Hepatic stellate cell (primary cell): ENCODE measurements at places on chromosomes 16 and 17.

DNA sequence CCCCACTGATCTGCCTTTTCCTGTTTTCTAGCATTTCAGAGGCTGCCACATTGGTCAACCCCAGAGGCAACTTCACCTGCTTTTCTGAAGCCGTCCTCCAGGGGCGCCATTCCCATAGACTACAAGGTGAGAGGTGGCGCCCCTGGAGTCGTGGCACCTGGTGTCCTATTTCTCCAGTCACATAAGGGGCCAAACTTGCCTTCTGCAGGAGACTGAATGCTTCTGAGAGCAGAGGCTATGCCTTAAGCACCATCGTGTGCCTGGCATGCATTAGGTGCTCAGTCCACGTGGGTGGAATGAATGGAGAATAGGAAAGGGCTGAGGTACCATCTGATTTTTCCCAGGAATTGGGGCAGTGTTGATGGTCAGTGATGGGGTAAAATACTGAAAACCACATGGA is 164.8 kb downstream of the HAPSTR1 start:
- no peak for DNase-seq

DNA sequence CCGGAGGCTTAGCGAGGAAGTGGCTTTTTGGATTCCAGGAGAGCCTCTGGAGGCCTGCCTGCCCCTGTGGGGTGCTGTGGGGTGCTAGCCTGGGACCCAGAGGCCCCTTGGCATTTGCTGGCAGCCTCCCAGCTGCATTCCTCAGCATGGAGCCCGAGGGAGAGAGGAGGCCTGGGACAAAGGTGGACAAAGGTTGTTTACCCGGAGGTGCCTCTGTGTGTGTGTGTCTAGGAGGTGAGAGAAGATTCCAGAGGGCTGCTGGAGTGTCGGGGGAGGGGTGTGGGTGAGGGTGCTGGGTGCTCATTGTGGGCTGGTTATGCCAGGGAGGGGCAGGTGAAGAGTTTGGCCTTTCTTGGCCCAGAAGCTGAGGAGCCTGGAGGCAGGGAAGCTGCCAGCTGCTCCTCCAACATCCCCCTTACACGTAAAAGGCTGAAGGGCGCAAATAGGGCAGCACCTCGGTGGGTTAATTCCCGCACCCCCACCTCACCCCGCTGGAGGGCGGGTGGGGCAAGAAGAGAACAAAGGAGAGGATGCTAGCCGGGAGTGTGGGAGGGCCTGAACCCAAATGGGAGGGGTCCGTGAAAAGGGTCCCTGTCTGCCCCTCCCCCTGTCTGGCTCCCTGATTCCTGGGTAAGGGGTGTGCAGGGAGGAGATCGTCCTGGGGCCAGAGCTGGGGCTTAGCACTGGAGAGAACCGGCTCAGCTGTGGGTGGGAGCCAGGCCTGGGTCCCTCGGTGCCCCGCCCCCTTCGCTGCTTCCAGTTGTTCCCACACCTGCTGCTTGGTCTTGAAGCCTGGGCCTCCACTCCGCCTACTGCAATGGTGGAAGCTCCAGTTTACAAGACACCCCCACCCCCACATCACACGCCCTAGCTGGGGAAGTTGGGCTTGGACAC is 9.9 kb downstream of the HEXIM2 start:
- DNase-seq: no peak

GRCh38 chr17:77958716-77959125 is 218 bp downstream of the TNRC6C start:
- no peak for DNase-seq

- no peak for DNase-seq
These were observed 1165.8 kb upstream of the GOT2 start for GRCh38 chr16:59899940-59900339.

GRCh38 chr16:88705801-88706228 is 393 bp downstream of the RNF166 start:
- DNase-seq: peak; percentile 47

- DNase-seq: no peak
These were observed 8.8 kb upstream of the KRT31 start for GRCh38 chr17:41406205-41406604.

- no peak for DNase-seq
These were observed 118.7 kb upstream of the CDH5 start for GRCh38 chr16:66247516-66248481.

DNA sequence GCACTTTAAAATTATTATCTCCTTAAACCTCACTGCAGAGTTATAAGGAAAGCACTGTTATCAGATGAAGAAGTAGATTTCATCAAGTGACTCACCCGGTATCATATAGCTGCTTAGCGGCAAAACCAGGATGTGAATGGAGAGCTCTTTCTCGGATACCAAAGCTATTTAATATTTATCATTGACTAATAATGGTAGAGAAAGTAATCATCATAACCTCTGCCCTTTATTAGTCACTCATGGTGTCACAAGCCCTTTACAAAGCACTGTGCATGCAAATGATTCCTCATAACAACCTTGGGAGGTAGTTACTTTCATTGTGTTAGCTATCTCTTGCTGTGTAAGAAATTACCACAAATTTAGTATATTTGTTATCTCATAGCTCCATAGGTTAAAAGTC is 592.9 kb downstream of the MAF start:
- no peak for DNase-seq

DNA sequence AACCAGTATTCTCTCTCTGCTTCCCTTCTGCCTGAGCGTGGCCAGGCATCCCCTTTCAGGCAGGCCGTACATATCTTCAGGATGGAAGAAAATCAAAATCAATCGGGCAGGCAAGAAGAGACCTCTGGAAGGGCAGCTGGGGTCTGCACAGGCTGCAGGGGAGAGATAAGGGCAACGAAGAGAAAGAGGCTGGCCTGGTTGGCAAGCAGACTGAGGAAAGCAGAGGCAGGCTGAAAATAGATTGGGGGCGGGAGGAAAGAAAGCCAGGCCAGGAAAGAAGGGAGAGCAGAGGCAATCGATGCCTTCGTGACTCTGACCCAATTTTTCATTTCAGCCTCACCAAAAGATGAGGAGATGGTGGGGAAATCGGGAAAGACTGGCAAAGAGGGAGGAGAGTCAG is 18.1 kb downstream of the PIPOX start:
- DNase-seq: no peak

- DNase-seq: no peak
These were observed 26.5 kb downstream of the SREBF1 start for GRCh38 chr17:17810084-17810894.

DNA sequence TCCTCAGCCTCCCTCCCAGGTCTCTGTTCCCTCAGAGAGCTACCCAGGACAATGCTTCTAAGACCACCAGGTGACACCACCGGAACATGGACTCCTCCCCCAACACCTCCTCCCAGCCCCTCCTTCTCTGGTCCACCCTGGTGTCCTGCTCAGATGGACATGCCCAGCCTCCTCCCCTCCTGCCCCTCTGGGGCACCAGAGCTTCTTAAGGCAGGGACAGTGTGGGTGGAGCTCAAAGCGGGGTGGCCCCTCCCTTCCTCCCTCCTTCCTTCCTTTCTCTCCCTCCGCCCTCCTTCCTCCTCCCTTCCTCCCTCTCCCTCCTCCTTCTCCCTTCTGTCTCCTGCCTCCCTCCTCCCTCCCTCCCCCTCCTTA is 22.7 kb downstream of the TRPV3 start:
- peak; percentile 59 for DNase-seq

GRCh38 chr17:82350182-82351030 is 8.6 kb upstream of the TEX19 start:
- no peak for DNase-seq

DNA sequence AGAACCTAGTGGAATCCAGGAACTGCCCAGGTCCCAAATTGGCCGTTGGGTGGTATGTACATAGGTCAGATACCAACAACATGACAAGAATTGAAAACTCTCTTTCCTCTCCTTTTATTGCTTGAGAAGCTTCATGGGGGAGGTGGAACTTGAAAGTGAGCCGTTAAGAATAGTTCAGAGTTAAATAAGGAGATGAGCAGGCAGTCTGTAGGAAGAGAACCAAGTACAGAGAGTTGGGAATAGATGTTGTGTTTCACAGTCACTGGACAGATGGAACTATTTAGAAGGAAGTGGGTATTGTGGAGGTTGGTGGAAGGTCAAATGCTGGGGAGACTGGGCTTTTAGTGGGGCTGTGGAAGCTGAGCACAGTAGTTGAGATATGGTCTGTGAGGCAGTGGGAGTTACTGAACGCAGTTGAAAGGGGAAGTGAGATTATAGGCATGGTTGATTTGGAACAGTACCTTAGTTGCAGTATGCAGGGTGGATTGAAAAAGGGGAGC is 26.4 kb downstream of the ARHGAP44 start:
- DNase-seq: no peak

DNA sequence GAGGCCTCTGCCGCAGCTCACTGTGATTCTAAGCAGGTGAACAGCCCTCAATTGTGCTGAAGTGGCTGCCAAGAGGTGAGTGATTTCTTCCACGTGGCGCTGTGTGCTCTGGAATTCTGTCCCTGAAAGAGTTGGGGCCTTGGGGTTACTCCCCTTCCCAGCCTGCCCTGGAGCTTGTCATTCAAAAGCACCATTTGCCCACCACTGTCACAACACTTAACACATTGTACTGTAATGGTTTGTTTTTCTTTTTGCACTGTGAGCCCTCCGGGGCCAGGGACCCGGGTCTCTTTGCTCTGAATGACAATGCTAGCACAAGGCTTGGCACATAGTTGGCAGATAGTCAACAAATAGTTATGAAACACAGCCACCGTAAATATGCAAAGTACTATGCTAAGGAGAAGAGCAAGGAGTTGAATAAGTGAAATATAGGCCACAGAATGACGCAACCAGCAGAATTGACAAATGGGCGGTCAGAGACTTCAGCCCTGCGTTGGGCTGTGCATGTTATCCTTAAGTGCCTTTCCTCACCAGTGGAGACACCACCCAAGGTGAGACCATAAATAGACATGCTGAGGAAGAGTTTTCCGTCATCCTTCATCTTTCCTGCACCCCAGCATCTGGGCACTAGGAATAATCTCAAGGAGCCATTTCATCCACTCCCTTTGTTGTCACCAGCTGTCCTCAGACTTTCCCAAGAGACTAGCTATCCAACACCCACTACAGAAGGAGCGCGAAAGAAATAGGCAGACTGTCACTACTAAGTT is 112.0 kb upstream of the DNAH9 start:
- no peak for DNase-seq

DNA sequence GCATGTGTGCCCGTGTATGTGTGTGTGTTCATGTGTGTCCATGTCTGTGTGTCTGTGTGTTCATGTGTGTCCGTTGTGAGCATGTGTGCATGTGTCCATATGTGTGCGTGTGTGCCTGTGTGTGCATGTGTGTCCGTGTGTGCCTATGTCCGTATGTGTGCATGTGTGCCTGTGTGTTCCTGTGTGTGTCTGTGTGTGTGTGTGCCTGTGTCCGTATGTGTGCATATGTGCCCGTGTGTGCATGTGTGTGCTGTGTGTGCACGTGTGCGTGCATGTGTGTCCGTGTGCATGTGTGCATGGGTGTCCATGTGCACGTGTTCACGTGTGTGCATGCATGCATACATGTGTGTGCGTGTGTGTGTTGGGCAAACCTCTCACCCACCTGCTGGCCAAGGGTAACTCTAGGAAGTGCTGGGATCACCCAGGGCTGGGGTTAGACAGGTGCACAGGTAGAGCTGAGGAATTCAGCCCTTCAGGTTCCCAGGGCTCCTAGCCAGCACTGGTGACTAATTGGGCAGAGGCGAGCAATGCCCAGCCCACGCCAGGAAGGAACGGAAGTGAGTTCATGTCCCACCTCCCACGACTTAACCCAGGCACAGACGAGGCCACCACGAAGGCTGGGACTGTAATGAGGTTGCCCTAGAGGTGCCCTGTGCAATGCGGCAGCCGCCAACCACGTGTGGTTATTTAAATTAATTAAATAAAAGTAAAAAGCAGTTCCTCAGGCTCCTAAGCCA is 8.2 kb upstream of the CSNK1D start:
- no peak for DNase-seq

- no peak for DNase-seq
These were observed 18.1 kb upstream of the TBX2 start for GRCh38 chr17:61381537-61381936.

- DNase-seq: no peak
These were observed 17.1 kb downstream of the GNA13 start for GRCh38 chr17:65039336-65039988.

DNA sequence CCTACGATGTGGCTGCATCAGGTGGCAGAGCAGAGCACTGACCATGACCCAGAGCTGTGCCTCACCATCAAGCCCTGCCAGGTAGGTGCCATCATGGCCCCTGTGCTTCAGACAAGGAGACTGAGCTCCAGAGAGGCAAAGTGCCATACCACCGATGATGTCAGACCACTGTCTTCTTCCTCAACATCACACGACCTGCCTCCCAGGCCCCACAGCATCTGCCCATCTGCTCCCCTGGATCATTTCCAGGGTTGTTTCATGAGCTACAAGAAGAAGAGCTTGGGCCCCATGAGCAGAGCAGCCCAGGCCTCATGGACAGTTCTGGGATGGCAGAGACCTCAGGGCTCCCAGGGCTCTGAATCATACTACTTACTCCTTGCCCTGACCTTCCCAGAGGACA is 9.9 kb downstream of the XYLT1 start:
- DNase-seq: no peak

- DNase-seq: no peak
These were observed 1141.1 kb downstream of the CDH11 start for GRCh38 chr16:63980763-63981162.

DNA sequence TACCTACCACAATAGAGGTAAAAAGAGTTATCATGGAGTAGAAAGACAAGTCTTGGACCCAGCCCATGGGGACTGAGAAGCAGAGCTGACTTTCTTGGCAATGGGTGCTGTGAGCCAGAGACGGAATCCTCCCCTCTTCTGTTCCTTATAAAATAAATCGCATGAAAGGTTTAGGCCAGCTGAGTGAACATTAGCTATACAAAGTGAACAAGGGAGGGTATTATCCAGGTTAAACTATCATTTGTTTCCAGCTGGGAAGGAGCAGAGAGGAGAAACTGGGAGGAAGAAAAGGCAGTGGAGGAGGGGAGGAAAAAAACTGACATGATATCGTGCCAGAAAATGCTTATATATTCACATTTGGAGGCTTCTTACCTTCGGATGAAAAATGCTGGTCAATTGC is 13.3 kb upstream of the PAFAH1B1 start:
- no peak for DNase-seq

DNA sequence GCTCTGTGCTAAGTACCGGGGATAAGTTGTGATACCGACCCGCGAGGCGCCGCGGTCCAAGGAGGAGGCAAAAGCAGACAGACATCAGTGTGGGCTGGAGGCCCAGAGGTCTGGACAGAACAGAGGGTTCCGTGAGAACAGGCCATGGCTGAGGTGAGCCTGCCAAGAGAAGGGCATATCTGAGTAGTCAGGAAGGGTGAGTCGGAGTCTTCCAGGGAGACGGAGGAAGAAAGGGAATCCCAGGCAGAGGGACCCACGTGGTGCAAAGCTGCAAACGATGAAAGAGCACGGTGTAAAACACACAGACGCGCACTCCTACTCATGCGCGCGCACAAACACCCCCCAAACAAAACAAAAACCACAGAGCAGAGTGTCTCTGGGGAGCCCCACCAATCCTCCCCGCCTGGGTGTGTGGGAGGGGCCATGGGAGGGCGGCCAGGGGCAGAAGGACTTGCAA is 18.1 kb downstream of the RHBDL3 start:
- DNase-seq: peak; percentile 52

GRCh38 chr16:86700046-86700945 is 121.9 kb downstream of the FOXL1 start:
- DNase-seq: peak; percentile 35

- no peak for DNase-seq
These were observed 9.8 kb upstream of the RABEP1 start for GRCh38 chr17:5272322-5272721.

GRCh38 chr17:77632619-77633018 is 325.9 kb upstream of the TNRC6C start:
- DNase-seq: no peak
